ENCODE measurements at places on chromosomes 7 and 10. TPM values are rescaled to one million over a fixed set of nuclear protein-coding genes. Genes with fewer than 3 reads are reported as not detected.

The ITPRID1 gene
- not detected for total RNA-seq

The C10orf67 gene
- total RNA-seq, result not detected

The LRIT1 gene
- not detected for total RNA-seq

The IFIT3 gene
- total RNA-seq, result 3.2 TPM

The EN2 gene
- total RNA-seq, result not detected

The ACBD7 gene
- total RNA-seq, result not detected

The CACNB2 gene
- total RNA-seq, result not detected

The NPC1L1 gene
- total RNA-seq, result not detected

The CALML5 gene
- not detected for total RNA-seq

The SLC13A1 gene
- total RNA-seq, result not detected

The TYW1B gene
- 7.2 TPM for total RNA-seq

The ARHGAP22 gene
- total RNA-seq, result 0.82 TPM

The SEMA3D gene
- total RNA-seq, result not detected

The EXOSC1 gene
- total RNA-seq, result 47.4 TPM

The OR9A2 gene
- total RNA-seq, result 0.56 TPM

The GOLGA7B gene
- total RNA-seq, result 0.04 TPM

The FAM237B gene
- total RNA-seq, result not detected

The GDF10 gene
- not detected for total RNA-seq

The CALML3 gene
- total RNA-seq, result not detected

The NAT16 gene
- total RNA-seq, result not detected

The PSTK gene
- 5.3 TPM for total RNA-seq

The ZNF107 gene
- total RNA-seq, result 40.3 TPM

The CLEC5A gene
- 0.35 TPM for total RNA-seq

The CCDC6 gene
- 32.2 TPM for total RNA-seq

The MSRB2 gene
- total RNA-seq, result 4.1 TPM

The SEMA3A gene
- not detected for total RNA-seq

The IDI2 gene
- not detected for total RNA-seq

The FOXP2 gene
- total RNA-seq, result not detected

The GHRHR gene
- not detected for total RNA-seq

The ASZ1 gene
- not detected for total RNA-seq

The BCL7B gene
- 62.6 TPM for total RNA-seq

The SFRP5 gene
- not detected for total RNA-seq

The UTF1 gene
- total RNA-seq, result not detected

The TSPAN12 gene
- total RNA-seq, result not detected

The LUC7L2 gene
- 118 TPM for total RNA-seq

The NPSR1 gene
- total RNA-seq, result not detected

The LRRC17 gene
- 0.34 TPM for total RNA-seq

The LLCFC1 gene
- total RNA-seq, result not detected

The CPA1 gene
- total RNA-seq, result not detected

The JCAD gene
- not detected for total RNA-seq

The XRCC2 gene
- 2.3 TPM for total RNA-seq

All from activated B cell treated with CpG ODN at 0.5 μM for 24 hours (primary cell).